Camera-type eye (tissue), 1 donor: ENCODE measurements at places on chromosomes 13 and 19. TPM values are rescaled to one million over a fixed set of nuclear protein-coding genes. Genes with fewer than 3 reads are reported as not detected.

The CDX2 gene
- total RNA-seq = not detected

The LILRA2 gene
- not detected for total RNA-seq

The HIF3A gene
- 73.6 TPM for total RNA-seq

The BCL2L12 gene
- 3.1 TPM for total RNA-seq

The LRRC4B gene
- 38.4 TPM for total RNA-seq

The ATP4B gene
- not detected for total RNA-seq

The ZNF738 gene
- 35.1 TPM for total RNA-seq

The C19orf12 gene
- 34.1 TPM for total RNA-seq

The PRR19 gene
- total RNA-seq = not detected
